ENCODE measurements at places on chromosomes 6 and 20.

GRCh38 chr6:121491576-121491975 lies 56.1 kb downstream of the GJA1 start:
- DNase-seq: peak; percentile 63

GRCh38 chr20:16368645-16369292 lies 204.5 kb downstream of the KIF16B start:
- DNase-seq: no peak

DNA sequence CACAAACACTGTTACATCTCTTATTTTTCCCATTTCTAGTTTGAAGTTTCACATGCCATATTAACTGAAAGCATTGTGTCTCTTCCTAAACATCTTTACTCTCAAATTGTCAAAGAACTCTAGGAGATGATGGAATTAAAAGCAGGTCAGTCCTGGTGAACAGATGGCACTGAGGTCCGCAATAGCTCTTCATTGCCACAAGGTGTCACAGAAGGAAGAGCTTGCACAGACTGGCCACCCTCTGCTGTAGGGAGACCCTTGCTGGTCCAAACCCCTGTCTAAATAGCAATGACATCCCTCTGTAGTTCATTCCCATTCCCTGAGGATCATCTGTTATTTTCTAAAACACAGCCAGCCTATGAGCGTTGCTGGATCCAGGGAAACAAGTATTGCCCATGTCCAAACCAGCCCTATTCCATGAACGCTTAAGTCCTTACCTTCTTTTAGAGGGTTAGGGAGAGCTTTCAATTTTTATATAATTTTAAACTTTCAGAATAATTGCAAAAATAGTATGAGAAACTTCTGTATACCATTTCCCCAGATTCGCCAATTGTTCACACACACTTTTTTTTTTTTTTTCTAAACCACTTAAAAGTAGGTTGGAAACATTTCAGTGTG lies 10.1 kb upstream of the HDAC2 start:
- peak; percentile 88 for DNase-seq

- DNase-seq: no peak
Measured at GRCh38 chr6:158002951-158003853, 21.5 kb downstream of the SYNJ2 start.

DNA sequence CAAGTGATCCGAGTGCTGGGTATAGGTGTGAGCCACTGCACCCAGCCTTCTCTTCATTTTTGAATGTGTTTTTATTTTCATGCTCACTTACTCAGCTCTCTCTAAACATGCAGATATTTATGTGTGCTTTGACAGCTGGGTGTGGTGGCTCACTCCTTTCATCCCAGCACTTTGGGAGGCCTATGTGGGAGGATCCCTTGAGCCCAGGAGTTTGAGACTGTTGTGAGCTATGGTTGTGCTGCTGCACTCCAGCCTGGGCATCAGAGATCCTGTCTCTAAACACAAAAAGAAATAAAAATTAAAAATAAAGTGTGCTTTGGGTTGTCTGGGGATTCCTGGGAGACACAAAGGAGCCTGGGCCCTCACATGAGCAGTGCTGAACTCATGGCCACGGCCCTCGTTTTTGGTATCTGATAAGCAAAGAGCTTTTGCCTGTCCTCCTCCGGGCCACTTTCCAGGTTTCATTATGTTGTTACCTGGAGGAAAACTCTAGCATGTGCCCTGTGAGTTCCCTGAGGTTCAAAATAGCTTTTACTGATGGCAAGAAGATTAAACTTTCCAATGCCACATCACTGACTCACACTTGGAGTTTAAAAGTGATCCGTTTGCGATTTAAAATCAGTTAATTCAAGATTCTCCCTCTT lies 78.5 kb downstream of the CD164 start:
- DNase-seq: no peak

GRCh38 chr6:153074761-153075160 lies 56.3 kb downstream of the RGS17 start:
- DNase-seq: no peak

DNA sequence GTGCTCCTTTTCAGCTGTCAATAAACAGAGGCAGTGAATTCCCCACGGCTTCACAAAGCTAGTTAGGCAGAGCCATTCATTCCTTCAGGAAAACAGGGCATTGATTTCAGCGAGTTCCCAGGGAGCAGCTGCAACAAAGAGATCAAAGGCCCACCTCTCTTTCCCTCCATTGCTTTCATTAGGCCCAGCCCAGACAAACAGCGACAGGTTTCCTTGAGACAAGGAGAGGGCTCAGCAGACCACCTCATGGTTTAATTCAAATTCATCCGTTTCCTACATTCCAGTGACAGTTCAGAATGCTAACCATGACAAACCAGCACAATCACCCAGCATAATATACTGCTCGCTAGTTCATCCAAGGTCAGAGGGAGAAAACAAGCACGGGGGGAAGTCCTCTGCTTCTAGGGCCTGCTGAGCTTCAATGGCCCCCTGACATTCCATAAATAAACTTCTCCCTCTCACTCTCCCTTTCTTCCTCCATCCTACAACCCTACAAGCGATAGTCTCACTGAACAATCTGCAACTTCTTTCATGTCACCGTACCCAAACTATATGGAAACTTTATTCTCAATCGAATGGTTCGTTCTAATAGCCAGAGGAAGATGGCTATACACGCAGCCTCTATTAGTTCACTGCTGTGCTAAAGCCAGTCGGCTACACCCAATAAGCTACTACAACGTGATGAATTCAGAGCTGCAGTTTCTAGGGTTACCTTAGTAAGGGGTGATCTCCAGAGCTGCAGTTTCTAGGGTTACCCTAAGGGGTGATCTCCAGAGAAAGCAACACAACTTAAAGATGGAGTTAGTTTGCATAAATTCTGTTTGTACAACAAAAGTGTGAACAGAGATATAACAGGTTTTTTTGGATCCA lies 34.7 kb downstream of the PLAGL1 start:
- no peak for DNase-seq

GRCh38 chr6:137353346-137353745 lies 134.2 kb upstream of the IFNGR1 start:
- DNase-seq: no peak

DNA sequence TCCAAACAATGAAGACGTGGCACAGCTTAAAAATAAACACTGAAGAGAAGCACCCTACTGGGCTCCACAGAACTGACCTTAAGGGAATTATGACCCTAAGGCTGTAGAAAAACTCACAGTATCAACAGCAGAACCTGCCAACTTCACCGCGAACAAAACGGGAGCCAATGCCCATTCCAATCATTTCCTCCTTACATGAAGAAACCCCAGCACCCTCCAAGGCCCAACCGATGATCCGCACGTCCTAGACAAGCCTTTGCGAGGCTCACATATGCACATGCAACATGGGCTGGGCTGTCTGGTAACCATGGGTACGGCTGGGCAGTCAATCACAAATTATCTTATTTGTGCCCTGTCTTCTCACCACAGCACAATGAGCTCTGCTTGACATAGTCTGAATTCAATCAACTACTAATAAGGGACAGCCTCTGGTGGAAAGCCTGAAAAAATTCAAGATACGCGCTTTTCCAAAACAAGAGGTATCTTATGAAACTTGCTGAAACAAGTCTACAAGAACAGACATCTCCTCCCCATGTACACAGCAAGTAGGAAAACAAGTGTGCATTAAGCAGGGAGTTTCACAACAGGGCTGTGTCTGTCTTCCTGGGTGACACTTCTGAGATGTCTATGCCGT lies 1.7 kb downstream of the DIDO1 start:
- no peak for DNase-seq

DNA sequence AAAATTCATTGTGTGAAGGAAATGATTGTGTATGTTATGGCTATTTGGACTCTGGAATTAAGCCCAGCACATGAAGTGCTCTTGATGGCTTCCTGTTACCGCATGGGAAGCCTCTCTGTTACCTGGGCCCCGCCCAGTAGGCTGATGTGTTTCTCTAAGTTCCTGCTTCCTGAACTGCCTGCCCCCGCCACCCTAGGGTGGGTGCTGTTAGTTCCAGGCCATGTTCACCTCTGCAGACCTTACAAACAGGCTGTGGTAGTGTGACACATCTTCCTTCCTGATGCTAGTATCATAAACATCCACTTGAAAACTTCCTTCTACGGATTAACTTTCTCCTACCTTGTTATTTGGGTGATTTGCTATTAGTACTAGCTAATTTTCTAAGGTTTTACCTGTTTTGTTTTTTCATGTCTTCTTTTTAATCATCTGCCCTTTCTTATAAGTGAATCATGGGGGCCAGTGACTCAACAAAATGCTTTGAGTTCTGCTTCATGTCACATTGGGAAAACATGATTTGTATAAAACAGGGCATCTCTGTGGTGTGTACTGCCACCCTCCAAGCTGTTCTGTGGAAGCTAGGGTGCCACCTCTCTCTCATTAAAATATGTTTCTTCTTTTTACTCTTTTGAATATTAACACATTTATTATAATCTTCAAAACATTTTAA lies 40.6 kb downstream of the SH3BGRL2 start:
- no peak for DNase-seq

GRCh38 chr6:158321960-158322359 lies 9.7 kb downstream of the TULP4 start:
- DNase-seq: no peak

DNA sequence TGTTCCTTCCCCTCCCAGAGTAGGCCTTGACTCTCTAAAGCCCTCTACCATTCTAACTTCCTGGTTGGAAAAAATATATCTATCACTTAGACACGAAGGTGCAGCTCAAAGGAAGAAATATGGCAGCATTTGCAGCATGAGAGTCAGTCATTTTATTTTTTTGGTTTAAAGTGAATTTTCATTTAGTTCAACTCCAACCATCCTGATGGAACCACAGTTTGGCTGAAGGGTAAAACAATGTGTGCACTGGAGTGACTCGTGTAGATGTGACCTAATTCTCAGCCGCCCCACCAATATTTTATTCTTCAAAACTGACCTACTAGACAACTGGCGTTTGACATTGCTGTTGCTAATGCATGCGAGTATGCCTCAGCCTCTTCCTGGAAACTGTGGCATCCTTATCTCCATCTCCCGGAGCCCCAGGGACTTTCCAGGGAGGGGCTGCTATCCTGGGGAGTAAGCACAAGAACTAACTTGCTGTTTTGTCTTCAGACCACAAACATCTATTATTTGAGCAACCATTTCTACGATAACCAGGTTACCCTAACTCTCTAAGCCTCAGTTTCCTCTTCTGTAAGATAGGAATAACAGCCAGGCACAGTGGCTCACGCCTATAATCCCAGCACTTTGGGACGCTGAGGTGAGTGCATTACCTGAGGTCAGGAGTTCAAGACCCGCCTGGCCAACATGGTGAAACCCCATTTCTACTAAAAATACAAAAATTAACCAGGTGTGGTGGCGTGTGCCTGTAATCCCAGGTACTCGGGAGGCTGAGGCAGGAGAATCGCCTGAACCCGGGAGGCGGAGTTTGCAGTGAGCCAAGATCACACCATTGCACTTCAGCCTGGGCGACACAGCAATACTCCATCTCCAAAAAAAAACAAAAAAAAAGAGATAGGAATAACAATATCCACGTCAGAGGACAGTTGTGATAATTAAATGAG lies 148.7 kb upstream of the JARID2 start:
- DNase-seq: no peak

GRCh38 chr6:56841751-56842150 lies 113.2 kb upstream of the BEND6 start:
- DNase-seq: no peak

GRCh38 chr6:33123732-33124524 lies 48.1 kb downstream of the HLA-DPB1 start:
- DNase-seq: peak; percentile 76

DNA sequence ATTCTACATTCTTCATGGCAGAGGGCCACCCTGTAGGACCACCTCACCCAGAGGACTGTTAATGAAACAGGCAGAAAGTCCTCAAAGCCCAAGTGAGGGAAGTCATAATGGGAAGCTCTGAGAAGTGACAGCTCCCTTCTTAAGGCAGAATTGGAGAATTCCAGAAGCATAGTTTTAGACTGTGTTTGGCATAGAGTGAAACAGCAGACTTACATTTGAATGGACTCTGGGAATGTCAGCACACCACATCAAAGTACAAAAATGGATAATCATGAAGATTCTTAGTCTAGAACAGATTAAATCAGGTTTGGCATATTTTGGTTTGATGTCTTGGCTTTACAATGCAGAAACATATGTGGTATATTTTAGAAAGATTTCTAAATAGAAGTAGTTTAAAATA lies 17.9 kb downstream of the SH3BGRL2 start:
- no peak for DNase-seq

DNA sequence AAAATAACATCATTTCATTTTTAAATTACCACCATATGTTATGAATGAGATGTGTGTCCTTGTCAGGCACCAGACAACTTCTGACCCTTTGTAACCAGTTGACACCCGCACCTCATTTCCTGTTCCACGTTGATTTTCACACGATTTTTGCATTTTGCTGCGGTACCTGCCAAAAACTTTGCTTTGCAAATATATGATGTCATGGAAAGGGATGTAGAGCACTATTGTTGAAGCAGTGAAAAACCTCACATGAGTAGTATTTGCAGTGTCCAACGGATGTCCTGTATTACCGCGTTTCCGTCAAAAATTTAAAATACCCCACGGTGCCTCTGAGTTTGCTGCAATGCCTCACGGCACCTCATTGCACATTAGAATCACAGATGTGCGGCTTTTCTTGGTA lies 115.6 kb downstream of the MTHFD1L start:
- no peak for DNase-seq

DNA sequence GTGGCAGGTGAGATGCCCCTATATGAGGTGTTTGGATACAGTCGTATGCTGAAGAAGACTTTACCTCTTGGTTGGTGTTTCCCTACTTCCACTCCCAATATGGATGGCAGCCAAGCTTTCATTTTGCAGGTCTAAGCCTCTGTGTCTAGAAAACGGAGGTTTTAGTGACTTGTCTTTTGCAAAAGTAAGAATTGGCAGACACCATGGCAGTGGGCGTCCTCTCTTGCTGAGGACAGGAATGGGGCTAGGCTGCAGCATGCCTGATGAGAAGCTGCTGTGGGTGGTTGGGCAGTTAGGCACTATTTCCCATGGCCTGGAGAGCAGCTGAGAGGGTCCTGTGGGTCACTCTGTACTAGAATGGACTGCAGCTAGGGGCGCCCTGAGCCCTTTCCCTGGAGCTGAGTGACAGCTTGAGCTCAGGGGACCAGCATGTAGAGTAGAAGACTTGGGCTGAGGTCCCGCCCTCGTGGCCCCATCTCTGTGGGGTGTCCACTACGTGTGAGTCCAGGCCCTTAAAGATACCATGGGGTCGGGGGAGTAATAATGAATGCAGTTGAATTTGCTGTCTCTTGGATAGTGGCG lies 127.4 kb downstream of the CDH26 start:
- no peak for DNase-seq

GRCh38 chr6:138310294-138310693 lies 67.4 kb upstream of the SMIM28 start:
- peak; percentile 32 for DNase-seq

- no peak for DNase-seq
Measured at GRCh38 chr20:17179840-17180239, 47.0 kb upstream of the PCSK2 start.

GRCh38 chr6:42453031-42453653 lies 1.4 kb upstream of the TRERF1 start:
- DNase-seq: peak; percentile 92

GRCh38 chr6:108875161-108875555 lies 26.9 kb downstream of the ARMC2 start:
- DNase-seq: no peak

Measured in NCI-H82 (cell line).